T-cell (primary cell): ENCODE measurements at places on chromosomes 3 and 15.

DNA sequence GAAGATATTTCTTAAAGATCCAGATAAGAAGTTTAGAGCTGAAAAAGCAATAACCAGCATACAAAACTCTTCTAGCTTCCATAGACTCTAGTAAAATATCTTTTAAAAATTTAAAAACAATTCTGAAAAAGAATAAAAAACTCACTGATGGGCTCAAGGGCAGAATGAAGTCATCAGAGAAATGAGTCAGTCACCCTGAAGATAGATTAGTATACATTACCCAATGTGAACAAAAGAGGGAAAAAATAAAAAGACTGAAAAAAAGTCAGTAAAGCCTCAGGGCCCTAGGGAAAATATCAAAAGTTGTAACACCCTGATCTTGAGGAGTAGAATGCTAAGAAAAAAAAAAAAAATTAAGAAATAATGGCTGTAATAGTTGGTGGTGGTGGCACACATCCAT lies 11.4 kb downstream of the DET1 start:
- DNase-seq = no peak

DNA sequence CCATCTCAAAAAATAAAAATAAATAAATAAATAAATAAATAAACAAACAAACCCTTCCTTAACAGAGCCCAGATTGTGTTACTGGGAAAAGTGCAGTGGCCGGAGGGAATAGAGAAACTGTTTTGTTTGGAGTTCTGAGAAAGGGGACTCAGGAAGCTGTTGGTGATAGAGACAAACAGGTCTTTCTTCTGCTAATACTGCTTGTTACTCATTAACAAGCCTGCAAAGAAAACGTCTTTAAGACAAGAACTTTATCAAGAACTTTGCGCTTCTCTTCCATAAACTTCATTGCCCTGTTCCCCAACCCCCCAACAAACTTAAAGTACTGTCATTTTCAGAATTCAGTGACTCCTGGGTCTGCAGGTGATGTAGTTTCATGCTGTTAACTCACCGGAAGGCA lies 68.8 kb upstream of the GSK3B start:
- no peak for DNase-seq

- DNase-seq = no peak
These were observed 89.1 kb upstream of the ALCAM start for GRCh38 chr3:105277656-105278055.

GRCh38 chr3:169515132-169515531 lies 148.4 kb downstream of the MECOM start:
- DNase-seq = no peak

GRCh38 chr3:106139826-106140225 lies 271.0 kb upstream of the CBLB start:
- DNase-seq = no peak

DNA sequence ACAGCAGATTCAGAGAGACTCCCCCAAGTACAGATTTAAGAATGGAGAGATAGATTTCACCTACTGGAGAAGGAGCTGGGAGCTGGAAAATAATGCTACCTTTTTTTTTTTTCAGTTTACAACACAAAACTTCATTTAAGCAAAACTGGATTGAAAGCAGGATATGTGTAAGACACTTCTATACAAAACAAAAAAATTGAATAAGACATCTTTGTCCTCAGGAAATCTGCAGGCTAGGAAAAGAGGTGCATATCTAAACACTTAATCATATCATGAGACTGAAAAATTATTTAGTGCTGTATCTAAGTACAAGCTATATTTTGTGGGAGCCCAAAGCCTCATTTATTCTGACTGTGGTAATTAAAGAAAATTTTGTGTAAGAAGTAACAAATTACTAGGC lies 516.1 kb downstream of the ZIC1 start:
- DNase-seq = no peak

DNA sequence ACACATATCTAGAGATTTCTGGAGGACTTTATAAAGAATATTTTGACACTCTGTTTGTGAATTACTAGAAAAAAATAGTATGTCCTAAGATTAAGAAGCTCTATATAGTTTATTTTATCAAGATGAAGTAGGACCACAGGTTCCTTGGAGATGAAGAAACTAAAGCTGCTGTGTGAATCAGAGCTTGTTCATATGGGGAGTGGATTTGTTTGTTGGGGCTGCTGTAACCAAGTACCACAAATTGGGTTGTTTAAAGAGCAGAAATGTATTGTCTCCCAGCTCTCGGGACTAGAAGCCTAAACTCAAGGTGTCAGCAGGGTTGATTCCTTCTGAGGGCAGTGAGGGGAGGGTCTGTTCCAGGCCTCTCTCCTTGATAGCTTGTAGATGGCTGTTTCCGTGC lies 270.6 kb upstream of the UMPS start:
- DNase-seq = no peak

DNA sequence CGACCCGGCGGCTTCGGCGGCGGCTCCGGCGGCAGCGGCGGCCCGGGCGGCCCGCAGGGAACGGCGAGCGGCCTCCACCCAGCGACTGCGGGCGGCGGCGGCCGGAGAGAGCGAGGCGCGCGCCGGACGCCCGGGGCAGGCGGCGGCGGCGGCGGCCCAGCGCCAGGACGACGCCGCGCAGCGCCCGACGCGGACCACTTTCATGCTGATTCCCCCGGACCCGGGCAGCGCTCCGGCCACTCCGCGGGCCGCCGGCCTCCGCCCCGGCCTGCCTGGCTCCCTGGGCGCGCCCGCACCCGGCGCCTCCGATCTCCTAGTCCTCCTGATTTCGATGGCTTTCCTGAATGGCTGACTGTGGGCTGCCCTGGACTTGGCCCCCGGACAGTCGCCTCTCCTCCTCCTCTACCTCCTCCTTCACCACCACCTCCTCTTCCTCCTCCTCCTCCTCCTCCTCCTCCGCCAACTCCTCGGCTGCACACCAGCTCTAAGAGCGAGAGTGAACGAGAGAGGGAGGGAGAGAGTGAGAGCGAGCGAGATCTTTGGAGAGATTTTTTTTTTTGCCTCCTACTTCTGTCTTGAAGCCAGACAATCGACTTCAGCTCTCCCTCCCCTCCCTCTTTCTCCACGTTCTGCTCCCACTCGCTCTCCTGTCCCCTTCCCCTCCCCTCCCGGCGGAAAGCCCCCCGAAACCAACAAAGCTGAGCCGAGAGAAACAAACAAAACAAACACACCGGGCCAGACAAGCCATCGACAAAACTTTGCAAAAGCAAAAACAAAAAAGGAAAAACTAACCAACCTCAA lies 844 bp downstream of the NR2F2 start:
- DNase-seq = no peak

DNA sequence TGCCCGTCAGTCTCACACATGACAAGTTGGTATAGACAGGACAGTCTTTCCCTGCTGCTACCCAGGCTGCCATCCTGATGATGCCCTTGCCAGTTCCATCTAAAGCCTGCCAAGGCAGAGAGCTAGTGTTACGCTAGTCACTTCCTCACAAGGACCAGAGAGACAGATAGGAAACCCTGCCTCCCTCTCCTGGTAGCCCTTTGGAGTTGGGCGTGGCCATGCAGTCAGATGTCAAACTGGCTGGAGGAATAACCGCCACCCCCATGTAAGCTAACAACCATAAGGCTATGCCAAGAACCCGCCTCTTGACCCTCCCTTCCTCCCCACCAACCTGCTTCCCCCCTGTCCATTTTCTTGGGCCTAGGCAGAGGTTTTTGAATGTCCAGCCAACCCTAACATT lies 2.8 kb downstream of the TMEM115 start:
- no peak for DNase-seq

GRCh38 chr15:65870889-65871533 lies 1.7 kb downstream of the RAB11A start:
- DNase-seq = no peak
